ENCODE measurements at places on chromosomes 12 and 14.
A peak's percentile ranks its signal among the peaks of the same experiment; 100 is the strongest.

GRCh38 chr14:23530375-23531055 is 21.1 kb downstream of the ZFHX2 start:
- DNase-seq = no peak

- DNase-seq = no peak
These were observed at the start of gene PLEKHA5 for GRCh38 chr12:19129486-19130223. PLEKHA5 (plus strand) TSS chr12:19129733; CDS start chr12:19129800, 67 bp downstream.

DNA sequence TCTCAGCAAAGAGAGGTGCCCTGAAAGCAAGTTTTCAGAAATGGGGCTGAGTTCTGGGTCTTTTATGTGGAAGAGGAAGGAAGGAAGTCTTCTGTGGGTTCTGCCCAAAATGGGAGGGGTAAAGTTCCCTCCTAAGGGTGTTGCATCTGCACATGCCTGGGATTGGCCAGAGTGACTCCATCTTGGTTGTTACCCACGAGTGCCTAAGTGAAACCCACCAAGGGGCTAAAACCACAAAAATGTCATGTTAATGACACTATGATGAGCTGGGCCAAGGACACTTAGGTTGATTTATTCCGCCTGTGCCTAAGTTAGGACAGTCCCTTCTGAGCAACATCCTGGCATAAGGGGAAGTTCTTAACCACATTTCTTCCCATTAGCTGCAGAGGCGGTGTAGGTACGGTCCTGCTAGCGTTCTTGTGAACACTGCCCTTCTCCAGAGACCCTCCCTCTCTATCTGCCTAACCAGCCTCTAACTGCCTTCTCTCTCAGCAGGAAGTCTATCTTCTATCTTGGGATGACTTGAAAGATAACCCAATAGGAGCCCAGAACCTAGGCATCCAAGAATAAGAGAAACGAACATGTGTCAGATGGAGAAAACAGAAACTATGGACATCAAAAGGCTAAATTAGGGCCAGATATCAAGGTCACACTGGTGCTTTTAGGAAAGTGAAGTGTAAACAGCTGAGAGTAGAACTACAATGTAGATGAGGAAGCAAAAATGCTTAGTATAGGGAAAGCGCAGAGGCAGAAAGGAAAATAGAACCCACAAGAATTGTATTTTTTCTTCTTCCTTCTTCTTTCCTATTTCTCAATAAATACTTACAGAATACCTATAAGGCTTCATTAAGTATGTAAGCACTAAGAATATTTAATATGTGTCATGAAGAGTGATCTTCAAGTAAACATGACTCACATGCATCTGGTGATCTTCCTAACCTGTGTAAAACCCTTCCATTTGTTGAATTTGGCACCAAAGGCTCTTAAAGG is 104.2 kb upstream of the AMN1 start:
- DNase-seq = peak; percentile 2

DNA sequence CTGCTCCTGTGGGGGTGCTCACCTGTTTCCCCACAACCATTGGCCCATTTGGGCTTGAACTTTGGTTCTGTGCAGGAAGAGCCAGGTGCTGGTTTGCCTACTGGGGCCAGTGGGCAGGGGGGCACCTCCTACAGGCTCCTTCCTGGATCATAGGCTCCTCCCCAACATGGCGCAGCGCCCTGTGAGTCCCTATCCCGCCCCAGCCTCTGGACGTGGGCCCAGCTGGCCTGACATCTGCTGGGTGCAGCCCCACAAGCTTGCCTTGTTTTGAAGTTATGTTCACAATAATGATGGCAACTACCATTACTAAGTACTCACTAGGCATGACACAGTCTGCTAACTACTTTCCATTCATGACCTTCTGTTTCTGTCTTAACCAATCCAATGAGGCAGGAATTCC is 147.8 kb downstream of the RBM19 start:
- no peak for DNase-seq

- DNase-seq = no peak
These were observed 109.6 kb downstream of the DICER1 start for GRCh38 chr14:95047754-95048153.
